ENCODE measurements at places on chromosomes 5 and 9.

GRCh38 chr9:118635416-118635815 lies 733.8 kb downstream of the BRINP1 start:
- no peak for DNase-seq

- DNase-seq: no peak
These were observed 13.2 kb upstream of the AQP7 start for GRCh38 chr9:33415501-33416038.

GRCh38 chr5:32405507-32405906 lies 39.0 kb downstream of the ZFR start:
- no peak for DNase-seq

DNA sequence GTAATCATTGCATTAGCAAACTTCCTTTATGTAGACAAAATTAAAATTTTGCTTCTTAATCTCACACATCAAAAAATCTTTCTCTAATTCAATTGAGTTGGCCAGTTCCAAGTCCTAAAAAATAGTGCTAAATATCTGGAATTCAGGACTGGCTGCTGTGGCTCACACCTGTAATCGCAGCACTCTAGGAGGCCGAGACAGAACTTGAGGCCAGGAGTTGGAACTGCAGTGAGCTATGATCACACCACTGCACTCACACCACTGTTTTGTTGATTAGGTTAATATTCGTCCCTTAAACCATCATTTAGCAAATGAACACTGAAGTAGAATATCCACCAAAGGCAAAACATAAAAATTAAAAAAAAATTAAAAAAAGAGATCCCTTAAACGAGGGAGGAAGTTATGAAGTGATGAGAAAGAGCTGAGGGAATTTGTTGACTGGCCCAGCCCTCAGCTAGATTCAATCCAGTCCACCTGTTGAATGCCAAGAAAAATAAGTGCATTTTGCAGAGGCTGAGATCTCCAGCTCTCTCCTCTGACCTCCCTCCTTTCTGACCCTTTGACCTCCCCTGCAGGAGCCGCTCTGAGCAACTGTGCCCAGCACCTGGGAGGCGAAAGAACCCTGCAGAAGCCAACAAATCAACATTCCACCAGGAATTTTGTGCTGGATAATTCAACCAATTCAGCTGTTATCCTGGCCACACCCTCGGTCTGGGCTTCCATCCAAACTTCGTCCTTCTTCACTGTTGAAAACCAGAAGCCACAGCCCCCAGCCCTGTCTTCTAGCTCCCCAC lies 96.8 kb downstream of the OR2K2 start:
- no peak for DNase-seq

GRCh38 chr9:23621188-23621587 lies 204.9 kb downstream of the ELAVL2 start:
- DNase-seq: no peak

GRCh38 chr9:128077847-128078503 lies 9.9 kb downstream of the SLC25A25 start:
- no peak for DNase-seq

DNA sequence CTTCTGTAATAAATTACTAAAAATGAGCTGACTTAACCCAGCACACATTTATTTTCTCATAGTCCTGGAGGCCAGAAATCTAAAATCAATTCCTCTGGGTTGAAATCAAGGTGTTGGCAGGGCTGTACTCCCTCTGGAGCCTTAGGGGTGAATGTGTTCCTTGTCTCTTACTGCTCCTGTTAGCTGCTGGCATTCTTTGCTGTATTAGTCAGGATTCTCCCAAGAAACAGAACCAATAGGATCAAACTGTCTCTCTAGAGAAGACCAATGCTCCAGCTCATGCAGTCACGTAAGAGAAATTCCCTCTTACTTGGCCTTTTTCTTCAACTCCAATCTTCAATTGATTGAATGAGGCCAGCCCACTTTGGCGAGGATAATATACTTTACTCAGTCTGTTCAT lies 15.3 kb upstream of the CD180 start:
- no peak for DNase-seq

GRCh38 chr5:136113606-136114005 lies 19.0 kb upstream of the SMAD5 start:
- DNase-seq: no peak

- DNase-seq: no peak
These were observed 175.1 kb upstream of the PITX1 start for GRCh38 chr5:135208903-135209721.

DNA sequence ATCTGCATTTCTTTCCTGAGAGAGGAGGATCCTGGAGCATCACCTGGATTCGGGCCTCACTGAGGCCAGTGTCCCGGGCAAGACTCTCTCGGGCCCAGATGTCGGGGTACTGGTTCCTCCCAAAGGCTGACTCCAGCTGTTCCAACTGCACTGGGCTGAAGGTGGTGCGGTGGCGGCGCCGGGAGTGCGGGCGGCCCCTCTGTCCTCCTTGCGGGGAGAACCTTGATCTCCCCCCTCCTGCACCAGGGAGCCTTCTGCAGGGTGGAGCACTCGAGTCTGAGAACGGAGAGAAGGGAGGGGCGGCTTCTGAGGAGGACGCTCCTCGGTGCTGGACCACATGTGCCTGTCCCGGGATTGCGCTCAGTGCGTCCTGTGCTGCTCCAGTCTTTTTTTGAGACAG lies 2.0 kb downstream of the PROP1 start:
- DNase-seq: no peak

DNA sequence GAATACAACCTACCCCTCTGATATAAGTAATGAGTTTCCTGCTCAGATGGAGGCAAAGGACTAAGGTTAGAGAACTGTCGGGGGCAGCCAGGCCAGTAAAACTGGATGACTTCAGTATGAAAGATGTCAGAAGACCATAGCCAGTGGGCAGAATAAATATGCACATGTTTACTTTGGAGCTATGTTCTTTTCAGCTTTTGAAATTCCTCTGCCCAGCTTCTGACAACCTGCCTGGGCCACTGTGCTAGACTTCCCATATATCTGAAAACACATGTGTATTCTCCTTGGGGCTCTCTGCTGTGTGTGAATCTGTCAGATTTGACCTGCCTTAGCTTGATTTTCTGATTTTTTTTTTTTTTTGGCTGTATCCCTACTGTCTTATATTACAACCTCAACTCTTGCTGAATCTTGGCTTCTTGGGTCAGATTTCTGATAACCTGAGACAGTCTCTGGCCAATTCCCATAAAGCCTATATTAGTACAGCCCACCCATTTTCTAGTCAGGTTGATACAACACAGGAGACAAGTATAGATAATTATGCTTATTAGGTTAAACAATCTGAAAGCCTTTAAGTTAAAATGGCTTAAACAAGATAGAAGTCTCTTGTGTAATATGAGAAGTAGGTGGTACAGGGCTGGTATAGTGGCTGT lies 76.6 kb upstream of the PRLR start:
- DNase-seq: no peak

- no peak for DNase-seq
These were observed 167.8 kb downstream of the OLFM1 start for GRCh38 chr9:135255033-135255840.

- no peak for DNase-seq
These were observed 36.4 kb downstream of the SLC28A3 start for GRCh38 chr9:84304166-84304565.

Measured in NCI-H1436 treated with DMSO at 0.1 percent for 48 hours (cell line).